Fibroblast of mammary gland (primary cell): ENCODE measurements at places on chromosomes 11 and 22.

GRCh38 chr22:19626042-19626587 is 88.2 kb upstream of the SEPTIN5 start:
- no peak for DNase-seq

DNA sequence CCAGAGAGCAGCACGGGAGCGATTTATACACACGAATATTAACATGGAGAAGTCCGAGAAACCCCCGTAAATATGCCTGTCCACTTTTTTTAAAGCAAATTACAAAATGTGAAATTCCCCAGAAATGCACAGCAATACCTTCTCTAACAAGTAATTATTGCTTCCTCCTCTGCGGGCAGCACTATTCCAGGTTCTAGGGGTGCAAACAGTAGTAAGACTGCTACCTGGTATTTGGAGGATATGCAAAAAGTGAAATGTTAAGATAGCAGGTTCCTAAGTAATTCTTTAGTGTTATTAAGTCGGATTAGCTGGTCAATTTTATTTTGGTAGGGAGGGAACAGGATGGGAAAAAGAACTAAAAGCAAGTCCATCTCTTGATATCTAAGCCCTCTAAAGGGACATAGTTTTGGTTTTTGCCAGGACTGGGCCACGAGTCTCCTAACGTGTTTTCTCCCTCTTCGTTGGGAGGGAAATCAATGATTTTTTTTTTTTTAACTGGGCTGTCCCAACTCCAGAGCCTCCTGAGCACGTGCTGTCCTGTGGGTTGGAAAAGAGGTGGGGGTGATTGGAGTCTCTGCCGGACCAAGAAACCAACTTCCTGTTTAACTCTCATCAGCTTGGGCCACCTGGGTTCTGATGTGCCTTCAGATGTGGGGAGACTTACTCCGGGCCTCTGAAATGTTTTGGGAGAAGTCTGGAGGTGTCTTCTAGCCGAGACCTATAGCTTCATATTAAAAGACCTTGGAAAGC is 1.7 kb upstream of the XBP1 start:
- peak; percentile 42 for DNase-seq

- DNase-seq = no peak
Measured at GRCh38 chr11:33982661-33983060, 68.9 kb upstream of the CAPRIN1 start.

- DNase-seq = no peak
Measured at GRCh38 chr11:106208760-106209159, 131.3 kb downstream of the AASDHPPT start.

DNA sequence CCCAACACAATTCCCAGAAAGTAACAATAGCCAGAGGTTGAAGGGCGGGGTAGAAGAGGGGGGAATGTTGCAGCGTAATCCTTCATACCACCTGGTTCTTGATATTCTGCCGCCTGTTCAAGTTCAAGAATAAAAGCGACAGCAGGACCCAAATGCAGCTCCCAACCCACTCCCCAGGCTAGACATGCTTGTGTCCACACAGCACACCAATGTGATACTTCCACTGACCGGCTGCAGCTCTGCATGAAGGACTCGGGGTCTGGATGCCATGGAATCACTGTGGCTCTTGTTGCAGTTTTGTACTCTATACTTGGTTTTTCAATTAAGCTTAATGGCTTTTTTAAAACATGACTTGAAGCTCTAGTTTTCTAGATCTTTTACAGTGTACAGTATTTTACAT is 6.5 kb downstream of the SRPRA start:
- DNase-seq = no peak

DNA sequence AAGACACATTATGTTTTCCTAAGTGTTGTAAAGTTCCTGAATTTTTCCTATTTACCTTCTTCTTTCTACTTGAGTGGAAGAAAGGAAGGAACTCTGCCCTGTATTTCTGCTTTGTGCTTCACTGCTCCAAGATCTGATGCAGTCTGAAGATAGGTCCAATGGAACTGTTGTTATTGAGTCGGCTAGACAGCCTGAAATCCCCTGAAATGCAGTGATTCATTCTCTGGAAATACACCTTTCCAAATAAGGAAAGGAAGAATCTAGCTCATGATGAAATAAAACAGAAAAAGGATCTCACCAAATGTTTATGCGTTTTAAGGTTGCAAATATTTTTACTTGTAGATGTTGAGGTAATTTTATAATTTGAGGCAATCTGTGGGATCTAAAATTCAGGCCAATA is 322.8 kb downstream of the GUCY1A2 start:
- peak; percentile 44 for DNase-seq

DNA sequence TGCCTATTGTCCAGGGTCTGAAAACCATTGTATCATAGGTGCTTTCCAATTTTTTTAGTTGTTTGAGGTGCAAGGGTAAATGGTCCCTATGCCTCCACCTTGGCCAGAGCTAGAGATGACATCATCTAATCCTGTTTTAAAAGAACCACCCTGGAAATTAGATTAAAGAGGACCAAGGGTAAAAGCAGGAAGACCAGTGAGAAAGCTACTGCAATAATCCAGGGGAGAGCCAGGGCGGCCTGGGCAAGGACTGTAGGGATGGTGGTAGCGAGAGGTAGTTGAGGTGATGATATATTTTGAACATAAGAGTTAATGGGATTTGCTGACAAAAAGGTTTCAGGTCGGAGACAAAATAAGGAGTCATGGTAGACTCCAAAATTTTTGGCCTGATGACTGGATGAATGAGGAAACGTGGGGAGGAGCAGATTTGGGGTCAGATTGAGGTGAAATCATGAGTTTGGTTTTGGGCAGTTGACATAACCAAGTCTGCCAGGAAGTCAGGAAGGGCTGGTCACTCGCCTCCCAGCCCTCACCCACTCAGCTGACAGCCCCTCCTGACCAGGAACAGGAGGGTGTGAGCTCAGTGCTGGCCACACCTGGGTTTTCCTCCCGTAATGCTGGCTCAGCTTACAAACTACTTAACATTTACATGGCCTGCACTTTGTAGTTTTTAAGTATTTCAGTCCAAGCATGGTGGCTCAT is 23.0 kb downstream of the SCN4B start:
- no peak for DNase-seq

- no peak for DNase-seq
Measured at GRCh38 chr22:20408891-20409290, 14.9 kb downstream of the ZNF74 start.

DNA sequence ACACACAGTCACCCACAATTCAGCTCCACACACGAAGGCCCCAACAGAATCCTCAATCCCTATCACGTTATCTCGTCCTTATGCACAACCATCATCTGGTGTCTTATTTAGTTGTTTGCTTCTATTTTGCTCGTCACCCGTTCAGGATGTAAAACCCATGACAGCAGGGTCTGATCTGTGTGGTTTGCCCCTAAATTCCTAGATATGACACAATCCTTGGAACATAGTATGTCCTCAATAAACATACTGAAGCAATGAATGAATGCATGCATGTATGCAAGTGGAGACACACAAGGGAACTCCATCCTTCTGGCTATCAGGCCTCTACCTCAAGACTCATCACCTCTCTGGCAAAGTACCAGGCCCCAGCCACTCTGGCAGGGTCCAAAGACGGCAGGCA is 20.2 kb downstream of the STARD10 start:
- peak; percentile 33 for DNase-seq

- no peak for DNase-seq
Measured at GRCh38 chr11:134480136-134480712, 68.2 kb upstream of the B3GAT1 start.

GRCh38 chr22:23119494-23120414 is 22.0 kb downstream of the RSPH14 start:
- DNase-seq = no peak

- peak; percentile 31 for DNase-seq
Measured at GRCh38 chr11:6962673-6963072, 36.4 kb downstream of the ZNF215 start.

DNA sequence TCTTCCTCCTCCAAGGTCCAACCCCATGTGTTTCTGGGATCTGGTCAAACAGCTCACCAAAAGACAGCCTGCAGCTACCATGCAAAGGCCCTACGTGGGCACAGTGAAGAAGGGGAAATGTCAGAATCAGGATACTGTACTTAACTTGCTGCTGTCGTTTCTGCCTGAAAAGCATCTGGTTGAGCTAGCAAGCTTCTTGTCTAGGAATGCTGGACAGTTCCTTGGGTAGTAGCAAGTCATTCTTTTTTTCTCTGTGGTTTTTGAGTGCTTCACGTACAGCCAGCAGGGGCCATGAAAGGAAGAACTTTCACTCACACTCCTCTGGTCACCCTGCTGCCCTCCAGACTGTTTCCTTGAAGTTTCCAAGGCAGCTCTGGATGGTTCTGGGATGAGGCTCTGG is 24.7 kb downstream of the RCOR2 start:
- peak; percentile 38 for DNase-seq

GRCh38 chr11:29231586-29231985 is 785.2 kb downstream of the KCNA4 start:
- no peak for DNase-seq

- peak; percentile 55 for DNase-seq
Measured at GRCh38 chr11:110679323-110679975, 32.8 kb downstream of the ARHGAP20 start.

DNA sequence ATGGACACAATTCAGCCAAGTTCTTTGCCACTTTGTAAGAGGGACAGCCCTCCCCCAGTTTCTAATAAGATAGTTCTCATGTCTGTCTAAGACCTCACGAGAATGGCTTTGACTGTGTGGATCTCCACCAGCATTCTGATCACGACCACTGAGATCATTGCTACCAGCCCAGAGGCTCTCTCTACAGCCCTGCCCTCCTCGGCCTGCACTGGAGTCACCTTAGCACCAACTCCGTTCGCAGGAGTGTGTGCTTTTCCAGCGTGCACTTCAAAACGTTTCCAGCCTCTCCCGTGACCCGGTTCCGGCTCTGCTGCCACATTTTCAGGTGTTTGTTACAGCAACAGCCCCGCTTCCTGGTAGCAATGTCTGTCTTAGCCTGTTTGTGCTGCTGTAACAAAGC is 26.2 kb downstream of the TSPAN32 start:
- no peak for DNase-seq

DNA sequence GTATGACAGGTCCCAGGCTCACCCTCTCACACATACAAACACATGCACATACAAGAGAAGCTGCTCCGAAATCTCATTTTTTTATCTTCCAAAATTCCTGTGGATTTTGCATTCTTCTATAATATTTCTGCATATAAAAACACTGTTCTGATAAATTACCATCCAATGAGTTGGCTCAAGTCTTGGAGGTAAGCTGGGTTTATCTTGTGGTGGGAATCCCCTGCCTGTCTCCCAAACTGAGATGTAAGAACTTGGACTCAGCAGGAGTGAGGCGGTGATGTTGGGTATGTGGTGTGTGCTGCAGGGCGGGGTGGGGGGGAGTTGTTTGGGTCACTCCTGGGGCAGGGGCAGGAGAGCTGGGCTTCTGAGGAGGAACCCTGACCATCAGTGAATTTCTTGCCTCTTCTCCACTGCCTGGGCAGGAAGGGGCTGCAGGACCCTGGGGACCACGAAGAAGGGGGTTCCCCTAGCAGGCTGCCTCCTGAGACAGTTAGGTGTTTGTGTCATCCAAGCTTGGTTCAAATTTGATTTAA is 6.8 kb upstream of the P2RY6 start:
- DNase-seq = no peak

- DNase-seq = no peak
Measured at GRCh38 chr11:68267881-68268240, 3.9 kb downstream of the C11orf24 start.

DNA sequence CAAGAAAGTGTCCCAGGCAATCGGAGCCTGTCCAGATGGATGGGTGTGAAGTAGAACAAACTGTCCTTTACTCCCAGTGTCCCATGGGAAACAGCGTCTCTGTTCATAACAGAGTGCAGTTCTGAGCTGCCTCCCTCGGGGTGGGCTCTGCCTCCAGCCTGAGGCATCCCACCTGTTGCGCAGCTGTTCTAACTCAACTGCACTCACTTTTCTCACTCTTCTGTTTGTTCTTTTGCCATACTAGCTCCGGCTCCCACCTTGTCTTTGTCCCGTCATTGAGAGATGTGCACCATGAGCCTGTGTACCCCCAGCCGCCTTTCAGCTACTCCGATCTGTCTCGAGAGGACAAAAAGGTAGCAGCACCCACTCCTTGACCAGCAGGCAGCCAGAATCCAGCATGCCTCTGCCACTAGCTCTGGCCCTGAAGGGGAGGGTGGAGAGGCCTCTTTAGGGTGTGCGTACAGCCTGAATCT is 20.7 kb upstream of the CDC42EP2 start:
- DNase-seq = no peak

- no peak for DNase-seq
Measured at GRCh38 chr11:68140496-68141245, 19.5 kb upstream of the CHKA start.

- no peak for DNase-seq
Measured at GRCh38 chr22:42357634-42358296, 74.4 kb downstream of the NFAM1 start.

DNA sequence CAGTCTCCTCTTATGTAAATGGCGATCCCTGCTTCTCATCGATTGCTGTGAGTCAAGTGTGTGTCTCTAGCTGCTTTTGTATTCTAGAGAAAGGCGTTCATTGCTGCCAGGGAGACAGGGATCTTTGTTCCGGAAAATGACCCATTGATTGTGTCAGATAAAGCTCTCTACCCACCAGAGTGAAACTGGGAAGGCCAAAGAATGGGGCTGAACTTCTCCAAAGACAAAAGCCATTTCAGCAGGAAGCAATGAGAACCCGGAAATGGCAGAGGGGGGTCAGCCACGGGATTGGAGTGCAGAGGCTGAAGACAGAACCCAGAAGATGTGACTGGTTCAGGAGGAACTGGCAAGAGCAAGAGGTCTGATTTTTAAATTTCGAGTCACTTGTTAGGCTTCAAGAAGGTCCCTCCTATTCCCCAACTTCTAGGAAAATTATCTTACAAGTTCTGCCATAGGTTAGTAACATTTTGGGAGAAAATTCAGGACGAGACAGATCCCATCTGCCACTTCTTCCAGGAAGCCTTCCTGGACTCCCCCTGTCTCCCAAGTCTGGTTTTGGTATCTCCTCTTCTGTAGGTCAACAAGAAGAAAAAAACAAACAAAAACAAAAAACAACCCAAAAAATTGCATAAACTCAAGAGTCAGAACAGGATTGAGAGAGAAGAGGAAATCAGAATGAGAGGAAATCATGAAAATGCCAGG is 110.6 kb downstream of the NECTIN1 start:
- no peak for DNase-seq

DNA sequence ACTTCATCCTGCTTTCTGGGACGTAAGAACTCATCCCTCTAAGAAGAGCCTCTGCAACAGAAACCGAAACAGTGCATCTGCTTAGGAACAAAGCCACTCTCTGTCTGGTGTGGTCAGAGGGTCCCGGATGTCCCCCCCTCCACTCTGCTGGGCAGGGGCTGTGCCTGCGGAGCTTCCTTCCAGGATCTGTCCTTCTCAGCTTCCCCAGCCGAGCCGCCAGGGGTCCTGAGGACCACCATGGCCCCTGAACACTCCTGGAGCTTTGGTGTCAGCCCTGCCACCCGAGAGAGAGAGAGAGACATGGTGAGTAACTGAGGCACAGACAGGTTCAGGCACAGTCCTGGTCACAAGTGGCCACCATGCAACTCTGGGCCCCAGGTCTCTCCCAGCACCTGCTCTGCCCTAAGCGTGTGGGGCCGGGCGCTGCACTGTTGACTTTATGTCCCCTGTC is 24.4 kb upstream of the MGAT3 start:
- no peak for DNase-seq
